Fibroblast of villous mesenchyme (primary cell): ENCODE measurements at places on chromosomes 7 and 10. TPM values are rescaled to one million over a fixed set of nuclear protein-coding genes. Genes with fewer than 3 reads are reported as not detected.

AKR1B15 gene
- total RNA-seq = not detected in 2 replicates

AGR2 gene
- not detected in 2 replicates for total RNA-seq

BBIP1 gene
- total RNA-seq = 20.6 and 23.3 TPM in 2 replicates

HOXA5 gene
- total RNA-seq = 7.4 and 10.8 TPM in 2 replicates

MLXIPL gene
- total RNA-seq = not detected in 2 replicates

AKR1C8 gene
- total RNA-seq = not detected in 2 replicates

HPSE2 gene
- 5.6 and 12.2 TPM in 2 replicates for total RNA-seq

TBL2 gene
- 64.4 and 68.7 TPM in 2 replicates for total RNA-seq

NAT16 gene
- total RNA-seq = not detected in 2 replicates

HMX3 gene
- total RNA-seq = not detected in 2 replicates

IKZF5 gene
- total RNA-seq = 2.9 and 4.3 TPM in 2 replicates

PUS7 gene
- 13.2 and 16.8 TPM in 2 replicates for total RNA-seq

AKR1C1 gene
- total RNA-seq = 6.0 and 8.4 TPM in 2 replicates

KIN gene
- 6.1 and 9.5 TPM in 2 replicates for total RNA-seq

LRGUK gene
- total RNA-seq = 0.32 and 0.43 TPM in 2 replicates

OPN1SW gene
- total RNA-seq = not detected in 2 replicates

EBLN1 gene
- not detected in 2 replicates for total RNA-seq

XRCC2 gene
- total RNA-seq = 2.6 and 3.5 TPM in 2 replicates

ZNF722 gene
- not detected in 2 replicates for total RNA-seq

ZCCHC24 gene
- total RNA-seq = 28.7 and 36.7 TPM in 2 replicates

CPED1 gene
- total RNA-seq = 95.9 and 106 TPM in 2 replicates

UCN3 gene
- total RNA-seq = not detected in 2 replicates

PI4K2A gene
- total RNA-seq = 22.5 and 25.0 TPM in 2 replicates

LRIT1 gene
- total RNA-seq = not detected in 2 replicates

TMEM196 gene
- total RNA-seq = not detected in 2 replicates

LIPF gene
- total RNA-seq = not detected in 2 replicates

DRGX gene
- not detected in 2 replicates for total RNA-seq

PROSER2 gene
- 1.9 and 3.9 TPM in 2 replicates for total RNA-seq

AOAH gene
- not detected in 2 replicates for total RNA-seq

IFIT1B gene
- under 0.01 TPM in 1 of 2 replicates, not detected in the other for total RNA-seq

CALML3 gene
- not detected in 2 replicates for total RNA-seq

MRLN gene
- total RNA-seq = not detected in 2 replicates

C10orf71 gene
- not detected in 2 replicates for total RNA-seq

SFRP4 gene
- total RNA-seq = 0.32 and 0.43 TPM in 2 replicates

KLF14 gene
- total RNA-seq = under 0.01 TPM in 2 replicates

CAV2 gene
- total RNA-seq = 130 and 224 TPM in 2 replicates

KIF11 gene
- total RNA-seq = 11.9 and 20.7 TPM in 2 replicates

ATP5F1C gene
- 235 and 265 TPM in 2 replicates for total RNA-seq

UBE2D4 gene
- total RNA-seq = 9.7 and 11.7 TPM in 2 replicates

ADRB1 gene
- total RNA-seq = not detected in 2 replicates

MYL10 gene
- total RNA-seq = not detected in 2 replicates

PNLIPRP3 gene
- total RNA-seq = not detected in 2 replicates

SLC26A4 gene
- total RNA-seq = under 0.01 and 0.32 TPM in 2 replicates

HOXA1 gene
- 0.32 and 0.43 TPM in 2 replicates for total RNA-seq

FIGNL1 gene
- total RNA-seq = 20.3 and 21.9 TPM in 2 replicates

SMKR1 gene
- not detected in 2 replicates for total RNA-seq

NODAL gene
- total RNA-seq = not detected in 2 replicates

TAS2R41 gene
- total RNA-seq = not detected in 2 replicates

SPDYE6 gene
- not detected in 2 replicates for total RNA-seq

TMEM139 gene
- total RNA-seq = not detected in 2 replicates

KCNIP2 gene
- 0.86 and 0.97 TPM in 2 replicates for total RNA-seq

OR2A2 gene
- not detected in 2 replicates for total RNA-seq
